ENCODE measurements at places on chromosomes 3 and 15.

GRCh38 chr3:49967291-49967690 is 27.3 kb downstream of the RBM6 start:
- no peak for DNase-seq

- no peak for DNase-seq
Measured at GRCh38 chr15:80614711-80615360, 80.3 kb upstream of the ABHD17C start.

- DNase-seq, result no peak
Measured at GRCh38 chr15:51335087-51335486, 3.3 kb downstream of the CYP19A1 start.

- no peak for DNase-seq
Measured at GRCh38 chr15:66151809-66152208, 101.7 kb downstream of the MEGF11 start.

- DNase-seq, result no peak
Measured at GRCh38 chr15:57718309-57718708, 11.8 kb downstream of the POLR2M start.

DNA sequence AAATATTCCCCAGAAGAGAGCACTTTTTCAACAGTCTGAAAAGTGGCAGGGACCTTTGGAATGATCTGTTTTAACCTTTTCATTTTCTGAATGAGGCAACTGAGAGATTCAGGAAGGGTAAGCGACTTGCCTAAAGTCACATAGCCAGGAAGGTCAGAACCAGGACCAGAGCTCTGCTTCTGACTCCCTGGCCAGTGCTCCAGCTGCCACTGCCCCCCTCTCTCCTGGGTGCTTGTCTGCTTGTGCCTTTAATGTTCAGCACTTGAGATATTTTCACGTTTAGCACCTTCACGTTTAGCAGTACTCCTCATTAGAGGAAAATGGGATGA is 68.3 kb downstream of the SMAD3 start:
- DNase-seq, result no peak

GRCh38 chr3:53231532-53232511 is 24.0 kb downstream of the TKT start:
- DNase-seq, result no peak

DNA sequence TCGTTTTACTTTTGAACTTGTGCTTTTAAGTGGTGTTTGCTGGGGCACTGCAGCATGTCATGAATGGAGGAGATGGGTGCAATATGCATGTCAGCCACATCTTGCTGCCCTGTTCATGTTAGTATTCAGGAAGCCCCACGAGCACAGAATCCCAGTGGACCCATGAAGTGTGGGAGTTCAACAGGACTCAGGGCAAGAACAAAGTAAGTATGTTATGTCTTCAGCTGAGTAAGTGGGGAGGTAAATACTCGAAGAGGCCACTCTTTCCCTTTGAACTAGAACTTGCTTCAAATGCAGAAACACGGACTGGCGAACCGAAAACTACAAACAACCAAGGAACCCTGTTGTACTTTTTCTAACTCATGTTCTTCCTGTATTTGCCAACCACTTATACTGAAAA is 23.4 kb downstream of the SOX14 start:
- no peak for DNase-seq

- no peak for DNase-seq
Measured at GRCh38 chr15:49255966-49256759, 86.1 kb downstream of the GALK2 start.

GRCh38 chr3:108047987-108048386 is 42.8 kb downstream of the CD47 start:
- DNase-seq, result no peak

GRCh38 chr15:79222808-79223207 is 59.7 kb upstream of the ANKRD34C start:
- DNase-seq, result no peak

- no peak for DNase-seq
Measured at GRCh38 chr15:78968114-78968513, 23.3 kb upstream of the CTSH start.

DNA sequence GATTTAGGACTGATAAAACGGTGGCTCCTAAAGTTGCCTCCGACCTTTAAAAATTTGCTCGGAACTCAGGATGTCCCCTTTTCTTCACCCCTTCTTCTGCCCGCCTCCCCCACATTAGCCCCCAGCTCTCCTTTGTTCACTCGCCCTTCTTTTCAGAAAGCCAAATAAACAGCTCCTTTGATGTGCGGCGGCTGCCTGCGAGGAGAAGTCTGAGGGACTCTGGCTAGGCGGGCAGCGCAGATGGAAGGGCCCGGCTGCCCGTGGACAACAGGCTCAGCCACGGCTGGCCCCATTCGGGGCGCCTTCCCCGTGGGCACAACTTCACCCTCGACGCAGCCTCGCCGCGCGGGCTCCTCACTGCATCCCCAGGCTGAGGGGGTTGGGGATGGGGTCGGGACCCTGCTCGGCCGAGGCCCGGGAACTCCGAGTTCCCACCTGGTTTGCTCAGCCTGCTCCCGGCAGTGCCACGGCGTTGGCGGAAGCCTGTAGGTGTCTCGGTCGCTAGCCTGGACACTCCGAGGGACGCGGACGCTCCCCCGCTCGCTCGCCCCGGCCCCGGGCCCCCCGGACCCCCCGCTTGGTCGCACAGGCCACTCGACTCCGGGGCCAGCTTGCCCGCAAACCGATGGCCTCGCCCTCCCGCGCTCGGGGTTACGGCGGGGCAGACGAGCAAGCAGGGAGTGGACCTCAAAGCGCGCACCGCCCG is 897 bp upstream of the TLE3 start:
- DNase-seq, result peak; percentile 43

GRCh38 chr3:9146367-9147071 is 102.9 kb downstream of the SRGAP3 start:
- DNase-seq, result no peak

GRCh38 chr3:72245183-72245811 is 460.3 kb upstream of the PROK2 start:
- no peak for DNase-seq

- DNase-seq, result no peak
Measured at GRCh38 chr3:4220065-4220464, 83.1 kb upstream of the SETMAR start.

DNA sequence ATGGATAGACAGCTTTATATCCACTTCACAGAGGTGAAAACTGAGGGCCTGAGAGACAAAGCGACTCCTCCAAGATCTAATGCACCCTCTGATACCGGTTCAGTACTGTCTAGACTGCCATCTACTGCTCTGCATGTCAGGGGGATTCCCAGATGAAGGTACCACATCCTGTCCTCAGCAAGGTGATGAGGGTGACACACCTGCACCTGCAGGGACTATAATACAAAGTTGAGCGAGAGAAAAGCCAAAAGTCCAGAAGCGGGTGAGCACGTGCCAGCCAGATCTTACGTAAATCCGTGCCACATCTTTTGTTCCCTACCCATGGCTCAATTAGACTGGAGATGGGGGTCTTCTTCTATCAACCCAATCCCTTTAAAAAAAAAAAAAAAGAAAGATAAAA is 32.4 kb upstream of the HES1 start:
- DNase-seq, result no peak

GRCh38 chr15:78696436-78696835 is 55.4 kb upstream of the CHRNB4 start:
- DNase-seq, result no peak

- no peak for DNase-seq
Measured at GRCh38 chr3:103813955-103814354, 1379.1 kb downstream of the ZPLD1 start.

DNA sequence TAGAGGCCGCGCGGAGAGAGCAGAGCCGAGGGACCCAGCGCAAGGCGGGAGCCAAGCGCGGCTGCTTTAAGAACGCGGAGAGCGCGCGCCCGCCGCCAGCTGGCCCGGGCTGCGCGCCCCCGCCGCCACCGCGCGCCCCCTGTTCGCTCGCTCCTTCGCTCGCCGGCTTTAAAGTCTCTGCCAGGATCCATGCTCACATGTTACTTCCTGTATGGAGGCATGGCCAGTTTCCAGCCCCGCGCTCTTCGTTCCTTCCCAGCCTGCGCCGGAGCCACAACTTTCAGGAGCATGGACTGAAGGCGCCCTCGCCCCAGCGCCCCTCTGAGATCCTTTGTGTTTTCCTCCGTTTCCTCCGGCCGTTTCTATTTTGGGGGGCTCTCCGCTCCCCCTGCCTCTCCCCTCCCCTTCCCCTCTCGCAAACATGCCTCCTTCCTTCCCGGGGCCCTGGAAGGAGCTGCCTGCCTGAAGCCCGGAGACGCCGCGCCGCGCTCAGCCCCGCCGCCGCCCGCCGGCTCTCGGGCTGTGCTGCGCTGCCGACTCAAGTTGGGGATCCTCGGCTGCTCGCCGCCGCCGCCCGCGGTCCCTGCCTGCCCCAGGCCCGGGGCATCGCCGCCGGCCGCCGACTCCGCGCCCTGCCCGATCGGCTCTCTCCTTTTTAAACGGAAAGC is at the start of gene PTPRG:
Gene PTPRG, plus strand, starts transcription at position 198 of the 668 bp plus-strand sequence. CDS start 717 bp downstream, outside the sequence.
- DNase-seq, result peak; percentile 41

GRCh38 chr3:9079676-9080075 is 116.4 kb upstream of the RAD18 start:
- DNase-seq, result no peak

DNA sequence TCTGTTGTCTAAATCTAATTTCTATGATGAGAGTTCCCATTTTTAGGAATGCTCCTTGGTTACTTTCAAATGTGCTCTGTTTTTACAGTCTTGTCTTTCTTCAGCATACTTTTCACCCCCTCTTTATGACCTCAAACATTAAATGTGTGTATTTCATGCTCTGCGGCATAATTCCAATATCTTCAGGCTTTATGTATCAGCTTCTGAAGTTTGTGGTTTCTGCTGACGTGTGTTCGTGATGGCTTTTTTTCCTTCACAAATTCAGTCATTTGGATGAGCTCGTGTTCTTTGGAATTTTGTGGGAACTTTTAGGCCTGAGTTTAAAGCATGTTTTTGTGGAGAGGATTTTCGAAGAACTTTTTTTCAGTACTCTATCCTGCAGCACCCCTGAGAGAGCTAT is 97.7 kb upstream of the CHRNA7 start:
- DNase-seq, result no peak

- no peak for DNase-seq
Measured at GRCh38 chr3:14836049-14836468, 17.3 kb downstream of the FGD5 start.

GRCh38 chr3:149454746-149455145 is 19.8 kb upstream of the TM4SF4 start:
- DNase-seq, result no peak

- no peak for DNase-seq
Measured at GRCh38 chr15:68582236-68582635, 3.4 kb downstream of the CORO2B start.

DNA sequence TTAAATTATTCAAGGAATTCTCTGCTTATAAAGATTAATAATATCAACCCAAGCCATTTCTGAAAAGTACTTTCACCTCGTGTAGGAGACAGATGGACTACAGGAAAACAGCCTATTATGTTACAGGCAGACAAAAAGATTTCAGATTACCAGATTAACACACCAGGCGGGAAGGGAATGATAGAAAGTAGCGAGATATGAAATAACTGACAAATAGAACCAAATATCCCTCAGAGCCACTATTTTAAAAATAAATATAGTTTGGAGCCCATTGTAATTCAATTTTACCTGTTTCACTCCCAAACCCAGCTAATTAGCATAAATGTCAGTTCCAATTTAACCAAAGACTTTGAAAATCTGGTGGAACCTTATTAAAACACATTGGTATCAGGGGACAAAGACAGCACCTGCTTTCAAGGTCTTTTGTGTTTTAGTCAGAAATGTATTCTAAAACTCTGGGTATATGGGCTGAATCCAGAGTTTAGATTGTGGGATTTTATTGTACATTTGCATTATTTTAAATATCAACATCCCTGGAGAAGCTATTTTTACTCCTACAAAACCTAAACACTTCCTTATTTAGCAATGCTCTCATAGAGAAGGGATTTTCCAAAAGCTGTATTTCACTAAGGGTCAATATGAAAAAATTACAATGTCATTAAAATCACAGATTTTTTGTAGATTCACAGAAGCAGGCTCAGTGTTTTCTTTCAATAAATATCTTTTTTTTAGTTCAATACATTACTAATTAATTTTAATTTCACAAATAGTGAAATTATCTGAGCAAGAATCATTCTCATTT is 138.4 kb downstream of the TNIK start:
- DNase-seq, result no peak

DNA sequence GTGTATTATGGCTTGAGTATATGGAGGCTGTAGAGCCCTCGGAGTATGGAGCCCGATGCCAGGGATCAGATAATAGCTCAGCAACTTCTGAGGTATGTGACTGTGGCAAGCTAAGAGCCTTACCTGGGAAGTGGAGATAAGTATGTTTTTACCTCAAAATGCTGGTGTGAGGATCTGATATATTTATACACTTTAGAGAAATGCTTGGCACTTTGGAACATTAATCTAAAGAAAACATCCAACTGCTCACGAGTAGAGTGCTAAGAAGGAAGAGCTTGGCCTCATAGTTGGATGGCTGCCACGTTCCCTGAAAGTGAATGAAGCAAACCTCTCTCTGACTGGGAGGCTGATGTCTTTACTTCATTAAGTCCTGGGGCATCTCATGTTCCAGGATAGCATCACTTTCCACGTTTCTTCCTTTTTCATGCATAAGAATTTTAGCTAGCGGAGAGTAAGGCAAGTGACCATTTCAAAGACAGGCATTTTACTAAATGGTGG is 58.9 kb upstream of the GOLGA8J start:
- DNase-seq, result no peak

All from stimulated activated CD8-positive, alpha-beta memory T cell treated with anti-CD3 and anti-CD28 coated beads, Interleukin-4, amount 100 ng/mL, for 48 hours (primary cell).